ENCODE measurements at places on chromosomes 16 and 17.

GRCh38 chr16:51050377-51050706, 100.7 kb downstream of the SALL1 start:
- no peak for DNase-seq

DNA sequence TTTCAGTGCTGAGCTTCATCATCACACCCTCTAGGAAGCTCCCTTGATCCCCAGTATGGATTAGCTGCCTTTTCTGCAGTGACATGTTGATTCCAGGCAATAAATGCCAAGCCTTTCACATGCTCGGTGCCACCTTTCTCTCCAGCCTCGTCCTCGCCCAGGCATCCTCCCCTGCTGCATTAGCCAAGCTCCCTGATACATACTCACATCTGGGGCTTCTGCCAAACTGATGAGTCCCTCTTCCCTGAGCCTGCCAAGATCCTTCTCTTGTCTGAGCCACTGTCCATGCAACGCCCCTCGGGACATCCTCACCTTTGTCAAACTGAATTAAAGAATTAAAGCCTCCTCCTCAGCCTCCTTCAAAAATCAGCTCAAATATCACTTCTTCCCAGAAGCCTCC, 538.5 kb upstream of the CDH11 start:
- no peak for DNase-seq

GRCh38 chr17:539066-539465, 175.6 kb downstream of the VPS53 start:
- no peak for DNase-seq

- DNase-seq: no peak
These were observed 389.5 kb downstream of the SLC39A11 start for GRCh38 chr17:72702998-72703397.

- DNase-seq: no peak
These were observed 825 bp downstream of the METTL9 start for GRCh38 chr16:21600031-21600773.

- no peak for DNase-seq
These were observed 11.8 kb downstream of the GNPTG start for GRCh38 chr16:1363501-1364041.

GRCh38 chr17:60253048-60253447, 103.3 kb downstream of the CA4 start:
- DNase-seq: no peak

- no peak for DNase-seq
These were observed 2.1 kb downstream of the GSE1 start for GRCh38 chr16:85615014-85615851.

DNA sequence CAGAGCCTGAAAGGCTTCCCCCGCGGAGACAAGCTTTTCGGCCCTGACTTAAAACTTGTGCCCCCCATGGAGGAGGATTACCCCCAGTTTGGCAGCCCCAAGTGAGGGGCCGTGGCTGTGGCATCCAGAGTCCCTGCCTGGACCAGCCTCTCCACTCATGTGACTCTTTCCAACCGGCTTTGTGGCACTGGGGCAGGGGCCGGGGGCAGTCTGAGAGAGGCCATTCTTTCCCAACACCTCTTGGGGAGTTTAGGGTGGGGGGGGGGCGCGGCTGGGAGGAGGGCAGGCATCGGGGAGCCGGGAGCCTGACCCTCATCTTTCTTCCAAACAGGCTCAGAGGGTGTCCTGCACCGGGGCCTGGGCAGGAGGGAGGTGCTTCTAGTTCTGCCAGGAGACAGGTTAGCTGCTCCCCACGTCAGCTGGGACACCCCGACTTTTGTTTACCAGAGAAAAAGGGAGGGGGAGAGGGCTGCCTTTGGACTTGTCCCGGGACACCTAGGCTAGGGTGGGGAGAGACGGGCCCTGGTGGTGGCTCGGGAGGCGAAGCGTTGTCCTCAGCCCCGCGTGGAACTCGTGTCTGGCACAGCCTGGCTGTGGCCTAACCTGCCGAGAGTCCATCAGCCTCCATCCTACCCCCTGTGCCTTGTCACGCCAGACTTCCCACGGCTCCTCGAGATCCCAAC, 7.3 kb upstream of the SERPINF1 start:
- no peak for DNase-seq

DNA sequence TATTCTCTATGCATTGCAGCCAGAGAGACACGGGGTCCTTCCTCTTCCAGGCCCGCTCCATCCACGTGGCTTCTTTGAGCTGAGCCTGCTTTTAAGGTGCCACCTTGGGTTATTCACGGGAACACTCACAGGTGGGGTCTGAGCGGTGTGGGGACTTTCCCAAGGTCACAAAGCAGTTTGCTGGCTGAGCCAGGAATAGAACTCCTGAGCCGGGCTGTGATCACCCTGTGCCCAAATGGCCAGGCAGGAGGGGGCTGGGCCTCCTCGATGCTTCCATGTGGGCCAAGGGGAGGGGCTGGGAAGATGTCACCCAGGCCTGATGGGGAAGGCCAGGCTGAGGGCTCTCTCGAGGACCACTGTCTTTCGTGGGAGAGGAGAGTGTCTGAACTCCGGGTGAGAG, 13.0 kb upstream of the GSE1 start:
- no peak for DNase-seq

- DNase-seq: no peak
These were observed 5.8 kb downstream of the THRA start for GRCh38 chr17:40068584-40068916.

- DNase-seq: no peak
These were observed 29.3 kb downstream of the CLEC19A start for GRCh38 chr16:19314718-19315425.

- DNase-seq: no peak
These were observed 9.8 kb downstream of the CHST6 start for GRCh38 chr16:75485230-75486013.

GRCh38 chr17:56675876-56676660, 82.6 kb downstream of the NOG start:
- DNase-seq: no peak

GRCh38 chr17:50440172-50440837, 14.3 kb downstream of the ACSF2 start:
- DNase-seq: no peak

- DNase-seq: no peak
These were observed 1.3 kb downstream of the TMEM208 start for GRCh38 chr16:67228034-67228785.

- no peak for DNase-seq
These were observed 34.9 kb upstream of the MLKL start for GRCh38 chr16:74735554-74735953.

- DNase-seq: no peak
These were observed 8.3 kb downstream of the EVPL start for GRCh38 chr17:76018801-76019200.

- DNase-seq: no peak
These were observed 6.5 kb upstream of the P2RX1 start for GRCh38 chr17:3922765-3923164.

DNA sequence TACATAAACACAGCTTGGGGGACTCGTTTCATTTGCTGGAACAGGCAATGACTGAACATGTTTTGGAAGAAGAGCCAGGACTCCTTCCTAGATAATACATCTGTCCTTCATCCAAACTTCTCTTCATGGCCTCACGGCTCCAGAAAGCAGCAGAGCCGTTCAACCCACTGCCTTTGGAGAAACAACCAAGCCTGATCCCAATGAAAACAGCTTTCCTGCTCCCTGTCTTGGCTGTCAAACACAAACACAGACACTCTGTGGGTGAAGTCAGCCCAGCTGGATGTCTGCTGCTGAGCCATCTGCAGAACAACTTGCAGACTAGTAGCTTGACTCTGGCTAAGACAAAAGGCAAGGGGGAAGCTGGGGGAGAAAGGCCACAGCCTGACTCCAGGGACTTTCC, 345.1 kb upstream of the PSMD7 start:
- no peak for DNase-seq

- DNase-seq: no peak
These were observed 28.0 kb downstream of the ZCCHC14 start for GRCh38 chr16:87464691-87465300.

DNA sequence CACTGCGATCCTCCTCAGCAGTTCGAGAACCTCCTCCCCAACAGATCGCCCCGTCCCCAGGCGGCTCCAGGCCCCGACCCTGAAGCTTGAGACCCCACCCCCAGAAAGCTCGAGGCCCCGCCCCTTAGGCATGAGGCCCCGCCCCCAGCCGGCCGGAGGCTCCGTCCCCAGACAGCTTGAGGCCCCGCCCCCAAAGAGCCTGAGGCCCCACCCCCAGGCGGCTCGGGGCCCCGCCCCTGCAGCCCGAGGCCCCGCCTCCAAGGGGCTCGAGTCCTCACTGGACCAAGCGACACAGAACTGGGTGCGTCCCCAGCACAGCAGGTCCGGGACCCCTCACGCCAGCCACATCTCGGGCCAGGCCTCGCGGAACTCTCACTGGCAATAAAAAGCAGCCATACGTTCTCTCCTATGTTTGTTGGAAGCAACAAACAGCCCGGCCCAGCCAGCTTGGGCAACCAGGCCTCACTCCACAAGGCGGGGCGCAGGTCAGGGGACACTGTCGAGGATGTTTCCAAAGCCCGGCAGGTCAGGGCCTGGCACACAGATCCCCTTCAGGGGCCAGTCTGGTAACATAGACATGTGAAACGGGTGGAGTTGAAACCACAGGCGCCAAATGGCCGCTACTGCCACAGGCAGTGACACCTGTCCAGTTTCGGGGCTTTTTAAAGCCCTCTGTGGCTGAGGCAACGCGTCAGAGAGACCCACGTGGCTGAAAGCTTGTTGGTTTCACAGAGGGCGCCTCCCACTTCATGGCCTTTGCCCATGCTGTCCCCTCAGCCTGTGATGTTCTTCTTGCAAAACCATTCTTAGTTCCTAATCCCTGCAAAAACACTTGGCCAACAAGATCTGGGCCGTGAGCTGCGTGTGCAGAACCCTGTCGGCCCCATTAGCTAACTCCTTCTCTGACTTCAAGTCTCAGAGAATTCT, 224.2 kb downstream of the PARN start:
- DNase-seq: no peak

DNA sequence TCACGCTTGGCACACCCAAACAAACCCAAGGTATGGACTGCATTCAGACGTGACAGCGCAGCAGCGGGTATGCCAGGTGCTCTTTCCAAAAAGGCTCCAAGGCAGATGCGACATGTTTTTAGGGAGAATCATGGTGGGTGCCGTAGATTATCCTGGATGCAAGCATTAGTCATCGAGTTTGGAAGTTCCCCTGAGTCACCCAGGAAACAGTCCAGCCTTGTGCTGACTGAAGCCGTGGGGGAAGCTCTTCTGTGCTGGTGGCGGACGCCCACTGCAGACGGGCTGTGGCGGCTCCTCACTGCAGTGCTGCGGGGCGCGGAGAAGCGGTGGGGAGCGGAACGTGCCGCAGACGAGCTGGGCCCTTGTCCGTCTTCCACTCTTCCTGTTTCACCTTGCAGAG, 13.9 kb downstream of the JPT2 start:
- no peak for DNase-seq

All from NCI-H187 treated with DMSO at 0.1 percent for 48 hours (cell line).